ENCODE measurements at places on chromosomes 2 and 18.

DNA sequence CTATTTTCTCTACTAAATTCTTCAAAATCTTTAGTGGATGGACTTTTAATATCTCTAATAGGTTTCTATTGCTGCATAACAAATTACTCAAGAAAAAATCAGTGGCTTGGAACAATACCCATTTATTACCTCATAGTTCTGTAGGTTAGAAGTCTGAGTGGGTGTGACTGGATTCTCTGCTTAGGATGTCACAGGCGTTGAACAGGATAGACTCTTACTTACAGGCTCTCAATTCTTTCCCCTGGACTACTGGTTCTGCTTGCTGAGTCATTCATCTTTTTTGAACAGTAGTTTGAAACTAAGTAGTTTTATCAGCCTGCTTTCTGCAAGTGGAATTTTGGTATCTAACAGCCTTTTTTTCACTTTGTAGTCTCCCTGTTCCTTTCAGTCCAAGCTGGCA is 265.4 kb downstream of the ZNF385B start:
- DNase-seq: no peak

GRCh38 chr18:8842506-8842905 is 137.2 kb downstream of the MTCL1 start:
- DNase-seq: no peak

- DNase-seq: no peak
Observed at GRCh38 chr2:57886161-57886786, 160.3 kb upstream of the VRK2 start.

DNA sequence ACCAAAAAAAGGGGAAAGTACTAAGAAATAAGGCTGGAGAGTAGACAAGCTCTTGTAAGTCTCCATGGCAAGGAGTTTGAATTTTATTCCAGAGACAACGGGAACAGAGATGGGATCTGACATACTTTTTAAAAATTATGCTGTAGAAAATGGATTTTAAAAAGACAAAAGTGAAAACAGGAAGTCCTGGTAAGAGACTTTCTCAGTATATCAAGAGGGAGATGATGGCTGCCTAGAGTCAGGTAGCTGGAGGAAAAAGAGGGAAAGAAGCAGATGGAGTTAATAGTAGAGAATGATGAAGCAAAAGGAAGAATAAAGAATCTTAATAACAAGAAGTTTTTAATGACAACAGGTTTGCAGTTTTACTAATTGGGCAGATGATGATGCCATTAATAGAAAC is 168.1 kb downstream of the SRBD1 start:
- DNase-seq: no peak
